ENCODE measurements at places on chromosomes 12 and 14.

DNA sequence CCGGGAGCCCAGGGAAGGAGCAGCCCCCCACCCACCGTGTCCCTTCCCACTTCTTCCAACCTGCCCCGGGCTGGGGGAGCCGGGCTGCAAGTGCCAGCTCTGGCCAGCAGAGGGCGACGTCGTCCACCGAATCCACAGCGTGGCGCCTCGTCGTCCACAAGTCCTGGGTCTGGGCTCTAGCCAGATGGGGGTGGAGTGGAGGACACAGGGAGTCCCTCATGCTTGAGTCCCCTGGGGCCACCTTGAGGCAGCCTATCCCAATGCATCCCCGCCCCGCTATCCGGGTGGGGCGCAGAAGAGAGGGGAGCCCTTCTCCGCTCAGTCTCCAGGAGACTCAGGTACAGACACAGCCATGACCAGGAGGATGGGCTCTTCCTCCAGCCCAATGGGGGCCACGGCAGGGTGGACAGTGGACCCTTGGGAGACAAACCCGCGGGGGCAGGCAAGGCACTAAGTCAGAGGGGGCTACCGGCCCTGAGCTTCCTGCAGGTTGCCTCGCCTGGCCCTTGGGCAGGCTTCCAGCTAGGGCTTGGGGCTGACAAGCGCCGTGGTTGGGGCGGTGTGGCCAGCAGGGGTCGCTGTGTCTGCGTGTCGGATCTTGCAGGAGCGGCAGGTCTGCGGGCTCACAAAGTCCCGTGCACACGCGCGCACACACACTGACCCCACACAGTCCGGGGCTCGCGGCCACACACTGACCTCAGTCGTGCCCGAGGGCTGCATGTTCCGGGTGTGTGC is 5.5 kb downstream of the AQP5 start:
- DNase-seq: peak; percentile 99

GRCh38 chr14:94173471-94173884 is 644 bp upstream of the PPP4R4 start:
- DNase-seq: no peak

GRCh38 chr12:111180426-111181142 is 188.3 kb downstream of the PHETA1 start:
- DNase-seq: no peak

DNA sequence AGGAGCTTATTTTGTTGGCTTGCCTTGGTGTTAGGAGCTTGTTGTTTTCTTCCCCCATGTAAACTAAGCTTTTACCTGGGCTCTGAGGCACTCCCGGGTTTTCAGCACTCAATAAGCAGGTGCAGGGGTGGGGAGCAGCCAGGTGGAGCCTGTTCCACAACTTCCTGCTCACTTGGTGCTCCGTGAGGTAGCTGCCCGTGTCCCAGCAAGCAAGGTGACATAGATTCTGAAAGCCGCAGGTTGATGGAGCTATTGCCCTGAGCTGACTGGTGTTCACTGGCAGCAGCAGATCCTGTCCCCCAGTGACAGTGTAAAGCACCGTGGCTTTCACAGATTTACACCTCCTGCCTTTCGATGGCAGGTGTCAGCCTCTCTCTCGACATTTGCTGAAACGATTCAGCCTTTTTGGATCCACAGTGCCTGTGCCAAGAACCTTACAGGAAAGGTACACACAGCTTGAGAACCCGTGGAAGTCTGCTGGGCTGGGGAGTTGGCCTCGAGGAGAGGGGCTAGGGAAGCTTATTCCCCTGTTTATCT is 295.7 kb upstream of the FKBP4 start:
- DNase-seq: no peak

DNA sequence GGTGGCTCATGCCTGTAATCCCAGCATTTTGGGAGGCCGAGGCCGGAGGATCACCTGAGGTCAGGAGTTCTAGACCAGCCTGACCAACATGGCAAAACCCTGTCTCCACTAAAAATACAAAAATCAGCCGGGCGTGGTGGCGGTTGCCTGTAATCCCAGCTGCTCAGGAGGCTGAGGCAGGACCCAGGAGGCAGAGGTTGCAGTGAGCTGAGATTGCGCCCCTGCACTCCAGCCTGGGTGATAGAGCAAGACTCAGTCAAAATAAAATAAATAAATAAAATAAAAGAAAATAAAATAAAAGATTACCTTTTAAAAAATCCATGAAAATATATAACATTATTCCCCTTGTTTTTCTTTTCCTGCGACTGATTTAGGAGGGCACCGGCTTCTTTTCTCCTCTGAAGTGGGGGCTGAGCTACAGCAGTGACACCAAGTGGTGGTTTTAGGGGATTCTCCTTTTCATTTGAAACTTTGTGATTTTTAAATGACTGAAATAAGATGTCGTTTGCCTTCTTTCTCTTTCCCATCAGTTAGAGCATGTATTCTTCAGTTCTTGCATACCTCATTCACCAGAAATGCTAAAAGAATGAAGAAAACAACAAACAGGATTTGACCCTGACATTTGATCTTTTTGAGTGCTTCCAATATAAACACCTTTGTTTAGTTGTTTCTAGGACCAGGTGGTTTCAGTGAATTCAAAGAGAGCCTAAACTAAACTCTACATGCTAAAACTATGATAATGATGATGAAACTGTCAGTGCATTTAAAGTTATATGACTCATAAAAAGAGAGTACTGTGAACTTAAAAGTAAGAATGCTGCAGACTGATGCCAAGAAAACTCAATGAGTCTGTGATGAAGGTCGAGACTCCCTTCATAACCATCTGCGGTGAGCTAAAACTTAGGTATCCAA is 22.6 kb upstream of the PKP2 start:
- no peak for DNase-seq

GRCh38 chr12:6723607-6724408 is at the start of gene COPS7A:
Gene COPS7A (plus strand): TSS chr12:6724046. CDS start chr12:6724657, 611 bp downstream.
- peak; percentile 91 for DNase-seq

- DNase-seq: no peak
These were observed 83.9 kb downstream of the ZFP36L1 start for GRCh38 chr14:68709007-68709406.

GRCh38 chr12:120227233-120228040 is 26.5 kb upstream of the RPLP0 start:
- DNase-seq: no peak

- DNase-seq: no peak
These were observed 19.5 kb downstream of the VSX2 start for GRCh38 chr14:74258764-74259035.

- no peak for DNase-seq
These were observed 145.1 kb downstream of the KIF26A start for GRCh38 chr14:104283197-104284106.

DNA sequence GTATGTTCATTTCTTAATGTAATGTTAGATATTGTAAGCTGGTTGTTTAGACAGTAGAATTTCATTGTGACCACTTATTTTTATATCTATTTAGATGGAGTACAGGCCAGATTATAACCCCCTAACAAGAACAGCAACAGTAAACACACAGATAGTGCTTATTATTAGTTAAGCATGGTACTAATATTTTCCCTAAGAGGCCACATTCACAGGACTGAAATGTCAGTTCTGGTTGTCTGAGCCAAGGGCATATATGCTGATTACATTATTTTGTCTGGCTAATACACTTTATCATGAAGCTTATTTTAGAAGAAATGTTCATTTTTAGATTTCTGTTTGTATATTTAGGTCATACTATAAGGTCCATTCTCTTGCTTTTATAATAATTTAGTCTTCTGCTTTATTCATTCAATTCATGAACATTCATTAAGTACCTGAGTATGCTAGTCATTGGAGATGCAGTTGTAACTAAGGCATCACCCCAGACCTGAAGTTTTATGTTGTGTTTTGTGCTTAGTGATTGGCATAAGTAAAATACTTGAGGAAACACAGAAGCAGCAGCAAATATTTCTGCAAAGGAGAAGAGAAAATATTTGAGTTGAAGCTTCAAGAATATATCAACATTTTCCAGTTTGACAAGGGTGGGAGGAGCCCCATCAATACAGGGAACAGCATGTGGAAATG is 413.7 kb downstream of the RAD51B start:
- DNase-seq: no peak

- DNase-seq: no peak
These were observed 30.4 kb upstream of the GZMB start for GRCh38 chr14:24664366-24664765.

DNA sequence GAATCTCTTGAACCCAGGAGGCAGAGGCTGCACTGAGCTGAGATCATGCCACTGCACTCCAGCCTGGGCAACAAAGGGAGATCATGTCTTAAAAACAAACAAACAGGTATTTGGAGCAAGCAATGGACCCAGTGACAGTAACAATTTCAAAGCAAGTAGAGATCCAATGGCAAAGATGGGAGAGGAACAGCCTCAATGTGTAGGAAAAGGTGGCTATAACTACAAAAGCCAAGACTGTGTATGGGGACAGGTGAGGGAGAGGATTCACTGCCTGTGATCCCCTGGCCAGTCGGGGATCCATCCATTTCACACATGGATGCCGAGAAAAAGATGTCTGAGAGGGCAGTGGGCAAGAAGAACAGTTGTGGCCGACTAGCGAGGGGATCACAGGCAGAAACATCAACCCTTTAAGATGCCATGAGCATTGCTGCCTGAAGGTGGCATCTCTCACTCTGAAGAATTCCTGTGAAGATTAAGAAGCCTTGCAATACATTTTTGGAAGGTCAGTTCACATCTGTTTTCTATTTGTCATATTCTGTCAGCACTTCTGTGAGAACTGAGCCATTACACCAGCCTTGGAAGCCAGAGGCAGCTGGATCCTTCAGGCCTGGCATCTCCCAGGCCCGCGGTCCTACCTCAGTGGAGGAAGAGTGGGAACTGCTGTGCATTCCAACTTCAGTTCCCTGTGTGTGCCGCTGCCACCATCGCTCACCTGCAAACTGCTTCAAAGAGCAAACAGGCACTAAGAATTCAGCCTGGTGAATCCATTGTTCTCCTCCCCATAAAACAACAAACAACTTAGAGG is 54.5 kb upstream of the FRS2 start:
- no peak for DNase-seq

DNA sequence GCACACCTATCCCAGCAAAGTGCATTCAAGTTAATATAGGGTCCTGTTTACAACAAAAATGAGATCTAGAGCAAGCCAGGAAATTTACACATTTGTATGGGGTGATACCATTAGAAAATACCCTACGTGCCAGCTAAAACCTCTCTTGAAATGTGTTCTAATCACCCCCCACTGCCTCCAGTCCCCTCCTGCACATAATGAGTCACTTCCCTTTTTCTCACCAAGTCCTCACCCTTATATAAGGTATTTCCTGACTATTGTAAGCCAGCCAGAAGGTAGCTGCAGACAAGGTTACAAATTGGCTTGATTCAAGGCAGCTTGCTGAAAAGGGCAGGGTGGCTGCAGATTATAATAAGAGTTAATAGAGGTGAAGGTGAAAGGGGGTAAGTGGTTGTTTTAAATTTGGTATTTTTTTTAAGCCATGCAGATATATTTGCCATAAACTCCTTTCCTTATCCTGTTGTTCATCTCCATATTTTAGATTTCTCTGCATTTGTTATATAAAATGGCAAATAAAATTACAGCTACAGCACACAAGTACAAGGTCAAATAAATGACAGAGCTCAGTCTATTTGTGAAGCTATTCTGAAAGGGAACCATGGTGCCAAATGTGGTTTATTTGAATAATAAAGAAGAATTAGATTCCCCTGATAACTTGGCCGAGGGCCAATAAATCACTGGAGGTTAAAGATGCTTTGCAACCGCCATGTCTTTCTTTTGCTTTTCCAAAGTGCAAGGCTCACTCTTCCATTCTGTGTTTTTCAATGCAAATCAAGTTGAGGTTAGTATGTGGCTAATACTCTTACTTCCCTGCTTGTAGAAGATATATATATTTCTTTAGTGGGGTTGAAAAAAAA is 385.9 kb downstream of the EGLN3 start:
- DNase-seq: no peak

- no peak for DNase-seq
These were observed 2.2 kb upstream of the ZFP36L1 start for GRCh38 chr14:68794851-68795596.

GRCh38 chr12:112627851-112628250 is 163.7 kb upstream of the RPH3A start:
- no peak for DNase-seq

DNA sequence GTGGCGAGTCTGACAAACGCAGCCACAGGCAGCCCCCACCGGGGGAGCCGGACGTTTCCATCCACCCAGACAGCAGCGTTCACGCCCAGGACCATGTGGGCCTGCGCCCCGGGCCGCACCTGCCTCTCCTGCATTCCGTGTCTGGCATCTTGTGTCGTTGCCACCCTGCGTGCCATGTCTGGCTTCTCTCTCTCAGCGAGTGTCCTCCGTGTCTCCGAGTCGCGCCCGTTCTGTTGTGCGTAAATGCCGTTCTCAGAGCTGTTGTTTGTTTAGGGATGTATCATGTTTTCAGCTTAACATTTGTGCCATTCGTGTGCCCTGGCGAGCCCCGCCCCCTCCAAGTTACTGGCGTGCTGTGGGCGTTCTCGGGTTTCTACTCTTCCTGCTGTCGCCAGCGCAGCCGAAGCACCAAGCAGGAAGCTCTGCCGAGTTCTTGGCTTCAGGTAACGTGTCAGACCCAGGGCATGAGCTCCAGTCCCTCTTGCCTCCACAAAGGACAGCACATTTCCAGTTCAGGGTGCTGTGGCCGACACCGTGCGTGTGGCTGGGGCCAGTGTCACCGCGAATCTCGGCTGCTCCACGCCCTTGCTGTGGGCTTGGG is 34.6 kb downstream of the NOC4L start:
- DNase-seq: no peak

DNA sequence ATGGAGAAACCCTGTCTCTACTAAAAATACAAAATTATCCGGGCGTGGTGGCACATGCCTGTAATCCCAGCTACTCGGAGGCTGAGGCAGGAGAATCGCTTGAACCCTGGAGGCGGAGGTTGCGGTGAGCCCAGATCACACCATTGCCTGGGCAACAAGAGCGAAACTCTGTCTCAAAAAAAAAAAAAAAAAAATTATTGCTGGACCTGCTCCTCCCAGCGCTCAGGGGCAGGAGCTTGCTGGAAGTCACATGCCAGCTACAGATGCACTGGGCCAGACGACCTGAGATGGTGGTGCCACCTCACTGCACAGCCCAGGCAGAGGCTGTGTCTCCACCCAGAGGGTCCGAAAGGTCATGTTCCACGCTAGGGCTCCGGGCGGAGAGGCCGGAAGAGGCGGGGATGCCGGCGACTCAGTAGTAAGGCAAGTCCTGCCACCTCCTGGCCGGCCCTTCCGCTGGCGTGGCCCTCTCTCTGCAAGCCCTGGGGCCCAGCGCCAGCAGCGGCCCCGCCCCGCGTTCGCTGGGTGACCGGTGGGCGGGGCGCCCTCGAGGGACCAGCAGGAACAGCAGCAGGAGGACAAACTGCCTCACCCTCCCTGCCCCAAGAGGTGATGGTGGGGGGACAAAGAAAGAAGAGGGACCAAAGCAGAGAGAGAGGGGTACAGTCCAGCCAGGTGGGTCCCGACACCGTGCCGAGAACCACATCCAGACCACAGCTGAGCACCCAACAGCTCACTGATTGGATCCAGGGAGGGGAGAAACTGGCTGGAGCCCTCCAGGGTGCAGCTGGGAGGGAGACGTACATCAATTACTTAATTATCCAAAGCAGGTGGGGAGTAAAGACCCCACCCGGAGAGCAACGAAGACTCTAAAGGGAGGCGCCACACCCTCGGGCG is 3.6 kb upstream of the RHOF start:
- no peak for DNase-seq

GRCh38 chr12:118682656-118683055 is 298.7 kb upstream of the SRRM4 start:
- no peak for DNase-seq

GRCh38 chr14:40368314-40368713 is 936.1 kb upstream of the FBXO33 start:
- no peak for DNase-seq

- no peak for DNase-seq
These were observed 17.5 kb downstream of the MTA1 start for GRCh38 chr14:105436891-105437722.
